Thoracic aorta (tissue), 2 donors: ENCODE measurements at places on chromosomes 13 and 19.
A peak's percentile ranks its signal among the peaks of the same experiment; 100 is the strongest.

DNA sequence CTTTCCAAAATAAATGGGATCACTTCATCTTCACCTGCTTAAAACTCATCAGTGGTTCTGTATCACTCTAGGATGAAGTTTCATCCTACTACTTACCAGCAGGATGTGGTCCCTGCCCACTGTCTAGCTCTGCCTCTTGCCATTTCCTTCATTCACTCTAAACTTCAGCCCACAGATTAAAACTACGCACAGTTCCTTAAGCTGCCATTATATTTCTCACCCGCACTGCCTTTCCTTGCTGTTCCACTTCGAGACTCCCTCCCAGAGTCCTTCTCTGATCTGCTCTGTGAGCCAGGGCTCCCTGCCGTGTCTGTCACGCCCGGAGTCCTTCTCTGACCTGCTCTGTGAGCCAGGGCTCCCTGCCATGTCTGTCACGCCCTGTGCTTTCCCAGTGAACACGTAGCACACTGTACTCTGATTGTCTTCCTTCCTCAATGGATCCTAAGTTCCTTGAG, 52.0 kb upstream of the NPAS1 start:
- peaks cover 33% of the 10 kb centered on the region for H3K4me1 ChIP-seq
- H3K27ac ChIP-seq, result no peak overlapping the region
- H3K27me3 ChIP-seq, result no peaks in the 10 kb centered on the region
- H3K36me3 ChIP-seq, result no peaks in the 10 kb centered on the region
- peak overlapping the region; percentile 13 for H3K4me3 ChIP-seq

DNA sequence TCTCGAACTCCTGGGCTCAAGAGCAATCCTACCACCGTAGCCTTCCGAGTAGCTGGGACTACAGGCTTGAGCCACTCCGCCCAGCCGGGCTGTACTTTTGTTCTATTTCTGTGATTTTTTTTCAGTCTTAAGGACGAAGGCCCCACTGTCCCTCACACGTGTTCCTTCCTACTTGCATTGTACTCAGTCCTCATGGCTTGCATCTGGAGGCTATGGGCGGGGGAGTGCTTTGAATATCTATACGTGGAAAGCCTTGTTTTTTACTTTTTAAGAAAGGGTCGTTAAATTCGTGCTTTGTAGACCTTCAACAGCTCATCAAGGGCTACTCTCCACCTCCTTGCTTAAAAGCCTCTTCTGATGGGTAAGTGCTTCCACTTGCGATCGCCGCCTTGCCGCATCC, 36.8 kb downstream of the NLRP12 start:
- no peak for DNase-seq
- no peaks in the 10 kb centered on the region for H3K27me3 ChIP-seq
- H3K4me3 ChIP-seq, result no peak overlapping the region
- no peak overlapping the region for H3K27ac ChIP-seq
- H3K36me3 ChIP-seq, result no peaks in the 10 kb centered on the region
- H3K4me1 ChIP-seq, result no peaks in the 10 kb centered on the region

- no peak overlapping the region for H3K27ac ChIP-seq
- no peaks in the 10 kb centered on the region for H3K36me3 ChIP-seq
- H3K4me1 ChIP-seq, result peaks cover 6% of the 10 kb centered on the region
- no peak for DNase-seq
- peaks cover 3% of the 10 kb centered on the region for H3K27me3 ChIP-seq
Observed at GRCh38 chr13:112064222-112064621, 2.7 kb upstream of the SOX1 start.

DNA sequence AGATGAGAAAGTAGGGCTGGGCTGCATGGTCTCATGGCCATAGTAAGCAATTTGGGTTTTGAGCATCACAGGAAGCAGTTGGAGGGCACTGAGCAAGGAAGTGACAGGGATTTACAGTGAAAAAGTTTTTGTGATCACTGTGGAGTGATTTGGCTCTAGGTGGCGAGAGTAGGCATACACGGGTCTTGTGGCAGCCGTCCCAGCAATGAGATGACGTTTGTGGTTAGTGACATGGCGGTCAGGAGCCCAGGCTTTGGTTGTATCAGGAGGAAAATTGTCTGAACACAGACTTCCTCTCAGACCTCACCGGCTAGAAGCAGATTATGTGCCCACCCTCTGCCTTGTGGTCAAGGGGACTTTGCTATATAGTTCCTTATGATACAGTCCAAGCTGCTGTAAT, 3.3 kb downstream of the ZNF444 start:
- no peak for DNase-seq
- H3K36me3 ChIP-seq, result peaks cover 12% of the 10 kb centered on the region
- no peak overlapping the region for H3K4me3 ChIP-seq
- no peak overlapping the region for H3K27ac ChIP-seq
- no peaks in the 10 kb centered on the region for H3K27me3 ChIP-seq

DNA sequence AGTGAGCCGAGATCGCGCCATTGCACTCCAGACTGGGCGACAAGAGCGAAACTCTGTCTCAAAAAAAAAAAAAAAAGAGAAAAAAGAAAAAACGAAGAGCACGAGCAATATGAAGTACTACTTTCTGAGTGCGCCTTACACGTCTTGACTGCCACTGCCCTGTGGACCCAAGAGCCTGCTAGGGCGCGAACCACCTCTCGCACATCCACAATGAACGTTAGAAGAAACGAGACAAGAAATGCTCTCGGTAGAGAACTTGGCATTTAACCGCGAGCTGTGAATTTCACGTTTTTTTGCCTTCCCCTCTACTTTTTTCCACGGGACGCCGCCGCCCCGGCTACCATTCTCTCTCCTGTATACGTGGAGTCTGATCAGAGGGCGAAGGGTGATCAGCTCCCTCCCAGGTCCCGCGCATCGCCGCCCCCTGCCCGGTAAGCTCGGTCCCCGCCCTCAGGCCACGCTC, 454 bp downstream of the TIMM44 start:
- peaks cover 17% of the 10 kb centered on the region for H3K36me3 ChIP-seq
- peak overlapping the region; percentile 96 for H3K27ac ChIP-seq

GRCh38 chr19:52689843-52690368, 44.9 kb downstream of the ZNF611 start:
- peak overlapping the region; percentile 92 for H3K27ac ChIP-seq
- peaks cover 2% of the 10 kb centered on the region for H3K36me3 ChIP-seq
- H3K4me3 ChIP-seq, result peak overlapping the region; percentile 71
- H3K27me3 ChIP-seq, result no peaks in the 10 kb centered on the region

DNA sequence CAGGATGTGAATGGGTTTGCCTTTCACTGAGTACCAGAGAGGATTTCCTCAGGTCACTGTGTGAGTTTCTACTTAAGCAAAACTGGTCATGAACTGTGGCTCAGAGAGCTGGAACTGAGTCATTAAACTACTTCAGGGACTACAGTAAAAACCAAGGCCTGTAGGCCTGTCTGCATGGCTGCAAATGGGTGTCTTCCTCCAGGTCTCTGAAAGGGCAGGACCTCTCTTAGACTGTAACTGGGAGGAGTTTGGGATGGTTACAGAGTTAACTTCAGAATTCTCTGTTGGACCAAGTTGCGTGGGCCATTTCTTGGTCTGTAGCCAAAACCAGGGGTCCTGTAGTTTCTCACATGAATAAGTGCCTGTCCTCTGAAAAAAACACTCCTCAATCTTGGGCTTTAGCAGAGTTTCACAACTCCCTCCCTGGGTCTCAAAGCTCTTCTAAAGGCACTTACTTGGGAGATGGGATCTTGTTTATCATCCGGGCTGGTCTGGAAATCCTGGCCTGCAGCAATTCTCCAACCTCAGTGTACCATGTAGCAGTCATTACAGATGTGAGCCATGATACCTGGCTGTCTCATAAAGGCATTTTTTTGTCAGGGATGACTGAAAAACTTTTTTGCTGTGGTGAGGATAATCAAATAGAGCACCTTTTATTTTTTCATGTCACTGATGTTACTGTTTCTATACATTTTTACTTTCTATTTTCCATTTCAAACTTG, 19.7 kb downstream of the ZNF714 start:
- H3K27me3 ChIP-seq, result no peaks in the 10 kb centered on the region
- H3K36me3 ChIP-seq, result no peaks in the 10 kb centered on the region
- H3K27ac ChIP-seq, result no peak overlapping the region
- no peak for DNase-seq

- H3K36me3 ChIP-seq, result peaks cover 7% of the 10 kb centered on the region
- DNase-seq, result no peak
- H3K27ac ChIP-seq, result no peak overlapping the region
- no peak overlapping the region for H3K4me3 ChIP-seq
Observed at GRCh38 chr19:8370176-8371010, 6.4 kb downstream of the ANGPTL4 start.

DNA sequence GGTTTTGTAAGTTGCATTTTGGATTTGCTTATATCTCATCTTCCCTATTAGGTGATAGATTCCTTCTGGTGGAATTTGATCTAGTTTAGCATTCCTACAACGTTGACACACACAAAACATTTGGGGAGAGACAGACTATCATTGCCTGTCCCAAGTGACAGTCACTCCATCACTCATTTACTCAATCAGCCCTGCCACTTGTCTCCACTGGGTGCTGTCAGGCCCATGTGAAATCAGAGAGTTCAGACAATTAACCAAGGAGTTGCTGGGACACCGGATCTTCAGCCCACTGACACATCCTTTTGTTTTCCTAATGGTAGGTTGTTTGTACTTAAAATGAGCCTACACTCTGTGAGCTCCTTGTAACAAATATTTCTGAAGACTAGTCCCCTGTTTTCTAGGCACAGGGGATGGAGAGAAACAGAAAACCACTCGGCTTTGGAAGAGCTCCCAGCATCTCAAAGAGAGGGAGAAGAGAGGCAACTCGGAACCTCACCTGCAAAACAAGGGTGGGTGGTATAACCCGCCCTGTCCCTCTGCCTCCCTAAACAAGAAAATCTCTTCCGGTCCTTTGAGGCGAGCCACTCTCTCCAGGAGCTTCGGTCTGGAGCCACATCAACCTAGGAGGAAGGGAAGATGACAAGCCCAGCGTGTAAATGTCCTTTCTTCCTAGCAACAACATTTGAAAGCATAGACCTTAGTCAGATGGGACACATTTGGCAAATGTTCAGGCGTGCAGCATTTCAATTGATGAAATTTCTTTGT, 440.9 kb upstream of the KLF12 start:
- H3K4me1 ChIP-seq, result no peaks in the 10 kb centered on the region
- H3K27me3 ChIP-seq, result no peaks in the 10 kb centered on the region
- no peak overlapping the region for H3K27ac ChIP-seq
- H3K36me3 ChIP-seq, result no peaks in the 10 kb centered on the region
- DNase-seq, result no peak
- H3K4me3 ChIP-seq, result peak overlapping the region; percentile 73

- peaks cover 48% of the 10 kb centered on the region for H3K36me3 ChIP-seq
- no peak overlapping the region for H3K4me3 ChIP-seq
- H3K27me3 ChIP-seq, result no peaks in the 10 kb centered on the region
- DNase-seq, result no peak
- no peaks in the 10 kb centered on the region for H3K4me1 ChIP-seq
Observed at GRCh38 chr19:41868989-41869300, 8.1 kb upstream of the CD79A start.

- H3K4me3 ChIP-seq, result no peak overlapping the region
- no peak for DNase-seq
- H3K36me3 ChIP-seq, result no peaks in the 10 kb centered on the region
- peaks cover 17% of the 10 kb centered on the region for H3K4me1 ChIP-seq
- H3K27me3 ChIP-seq, result no peaks in the 10 kb centered on the region
Observed at GRCh38 chr13:50629497-50629896, 214.0 kb downstream of the DLEU7 start.

DNA sequence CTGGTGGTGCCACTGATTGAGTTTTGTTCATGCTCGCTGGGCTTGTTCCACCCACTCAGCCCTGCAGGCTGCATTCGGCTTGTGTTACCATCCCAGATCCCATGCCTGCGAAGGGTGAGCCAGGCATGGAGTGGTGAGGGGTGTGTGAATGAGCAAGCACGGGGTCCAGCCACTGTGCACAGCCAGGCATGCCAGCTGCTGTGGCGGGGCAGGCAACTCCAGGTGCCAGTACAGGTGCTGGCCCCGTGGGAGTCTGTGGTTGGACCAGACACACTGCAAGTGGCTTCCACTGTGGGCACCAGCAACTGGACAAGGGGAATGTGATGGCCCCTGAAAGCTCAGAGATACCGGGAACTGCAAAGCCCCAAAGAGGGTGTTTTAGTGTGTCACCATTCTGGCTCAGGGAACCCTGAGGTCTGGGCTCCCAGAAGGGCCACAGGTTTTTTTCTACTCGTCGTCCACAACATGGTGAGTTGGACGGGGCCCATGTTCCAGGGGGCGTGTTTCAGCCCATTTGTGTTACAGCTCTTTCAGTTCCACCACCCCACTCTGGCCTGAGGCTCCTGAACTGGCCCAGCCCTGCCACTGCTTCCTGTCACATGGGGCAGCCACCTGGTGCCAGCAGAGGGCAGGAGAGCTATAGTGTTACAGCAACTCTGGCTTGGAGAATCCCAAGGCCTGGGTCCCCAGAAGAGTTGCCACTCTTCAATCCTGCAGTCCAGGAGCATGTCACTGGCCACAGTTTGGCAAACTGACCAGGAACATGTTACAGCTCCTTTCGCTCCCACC, 217.0 kb upstream of the OBI1 start:
- no peaks in the 10 kb centered on the region for H3K36me3 ChIP-seq
- no peaks in the 10 kb centered on the region for H3K27me3 ChIP-seq
- H3K4me3 ChIP-seq, result no peak overlapping the region

GRCh38 chr13:110334841-110335490, 27.9 kb downstream of the COL4A2 start:
- H3K27ac ChIP-seq, result peak overlapping the region; percentile 96
- H3K36me3 ChIP-seq, result no peaks in the 10 kb centered on the region
- no peak for DNase-seq
- peaks cover 97% of the 10 kb centered on the region for H3K4me1 ChIP-seq
- H3K27me3 ChIP-seq, result no peaks in the 10 kb centered on the region

GRCh38 chr13:45196096-45196495, 4.7 kb downstream of the KCTD4 start:
- no peak for DNase-seq
- no peaks in the 10 kb centered on the region for H3K27me3 ChIP-seq
- H3K4me1 ChIP-seq, result peaks cover 17% of the 10 kb centered on the region
- H3K36me3 ChIP-seq, result no peaks in the 10 kb centered on the region

GRCh38 chr13:67075239-67075638, 154.9 kb downstream of the PCDH9 start:
- no peaks in the 10 kb centered on the region for H3K4me1 ChIP-seq
- no peaks in the 10 kb centered on the region for H3K36me3 ChIP-seq
- DNase-seq, result no peak
- no peak overlapping the region for H3K27ac ChIP-seq

GRCh38 chr13:84864341-84864740, 934.9 kb downstream of the SLITRK6 start:
- H3K27me3 ChIP-seq, result no peaks in the 10 kb centered on the region
- no peak for DNase-seq

GRCh38 chr19:31303262-31303815, 45.9 kb downstream of the TSHZ3 start:
- no peaks in the 10 kb centered on the region for H3K36me3 ChIP-seq
- DNase-seq, result no peak
- no peaks in the 10 kb centered on the region for H3K27me3 ChIP-seq
- no peak overlapping the region for H3K4me3 ChIP-seq
- no peaks in the 10 kb centered on the region for H3K4me1 ChIP-seq

DNA sequence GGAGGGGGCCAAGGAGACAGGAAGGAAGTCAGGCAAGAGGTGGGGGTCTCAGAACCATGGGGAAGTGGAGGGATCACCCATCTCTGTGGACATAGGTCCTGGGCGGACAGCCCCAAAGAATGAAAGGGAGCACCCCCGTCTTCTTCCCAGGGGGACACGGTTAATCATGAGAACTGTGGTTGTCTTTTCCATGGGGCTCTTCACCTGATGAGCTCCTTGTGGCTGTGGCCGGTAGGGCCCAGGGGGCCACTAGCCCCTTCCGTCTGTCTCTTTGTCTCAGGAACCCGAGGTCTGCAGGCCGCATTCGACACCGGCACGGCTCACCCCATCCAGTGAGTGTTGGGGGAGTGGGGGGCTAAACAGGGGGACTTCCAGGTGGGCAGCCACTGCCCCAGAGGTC, 8.6 kb downstream of the PLPPR2 start:
- peaks cover 28% of the 10 kb centered on the region for H3K36me3 ChIP-seq
- DNase-seq, result no peak
- no peak overlapping the region for H3K4me3 ChIP-seq
- H3K4me1 ChIP-seq, result no peaks in the 10 kb centered on the region
